ENCODE measurements at places on chromosomes 7 and 10.

- DNase-seq, result no peak
- H3K27me3 ChIP-seq, result no peaks in the 10 kb centered on the region
Observed at GRCh38 chr10:129526943-129527342, 59.9 kb downstream of the MGMT start.

GRCh38 chr7:95772298-95772770, at the start of gene DYNC1I1:
TSS of gene DYNC1I1 (plus strand) at chr7:95772554. CDS start at chr7:95804730, 32,176 bp downstream.
- H3K4me1 ChIP-seq, result no peaks in the 10 kb centered on the region
- no peak for DNase-seq

DNA sequence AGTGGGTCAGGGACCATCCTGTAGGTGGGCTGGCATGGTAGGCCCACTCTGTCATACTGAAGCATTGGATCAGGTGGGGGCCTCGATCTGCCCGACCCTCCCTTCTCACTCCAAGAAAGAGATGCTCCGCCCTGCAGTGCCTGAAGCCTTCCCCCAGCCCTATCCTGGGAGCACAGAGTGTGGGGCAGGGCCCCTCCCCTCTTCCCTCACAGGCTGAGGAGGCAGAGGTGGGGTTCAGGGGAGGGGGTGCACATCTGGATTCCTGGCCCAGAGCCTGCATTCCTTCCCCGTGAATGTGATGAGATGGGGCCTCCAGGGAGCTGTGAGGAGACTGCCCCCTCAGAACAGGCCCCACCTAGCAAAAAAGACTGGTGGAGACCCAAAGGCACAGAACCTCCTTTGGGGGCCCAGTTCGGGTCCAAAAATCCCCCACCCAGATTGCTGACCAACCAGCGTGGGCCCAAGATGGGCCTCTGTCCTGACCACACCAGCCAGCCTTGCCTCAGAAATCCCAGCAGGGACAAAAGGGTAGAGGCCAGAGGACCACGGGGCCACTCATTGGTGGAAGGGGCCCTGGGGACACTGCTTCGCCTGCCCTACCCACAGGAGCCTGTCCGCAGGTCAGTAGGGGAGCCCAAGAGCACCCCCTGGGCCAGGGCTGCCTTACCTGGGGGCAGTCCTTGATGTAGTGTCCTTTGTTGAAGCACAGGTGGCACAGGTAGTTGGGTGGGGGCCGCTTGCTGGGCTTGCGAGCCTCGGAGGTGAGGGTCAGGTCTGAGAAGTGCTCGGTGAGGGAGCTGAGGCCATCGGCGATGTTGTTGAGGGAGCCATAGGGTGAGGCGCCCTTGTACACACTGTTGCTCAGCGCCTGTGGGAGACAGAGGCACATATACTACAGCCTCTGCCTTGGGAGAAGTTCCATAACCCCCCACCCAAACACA, 13.3 kb downstream of the ZCCHC24 start:
- no peaks in the 10 kb centered on the region for H3K36me3 ChIP-seq
- no peak for DNase-seq
- peaks cover 7% of the 10 kb centered on the region for H3K4me1 ChIP-seq

GRCh38 chr10:34386921-34387320, 428.2 kb downstream of the PARD3 start:
- no peaks in the 10 kb centered on the region for H3K36me3 ChIP-seq
- H3K4me3 ChIP-seq, result no peak overlapping the region
- DNase-seq, result no peak
- H3K27ac ChIP-seq, result no peak overlapping the region
- peaks cover 6% of the 10 kb centered on the region for H3K4me1 ChIP-seq

DNA sequence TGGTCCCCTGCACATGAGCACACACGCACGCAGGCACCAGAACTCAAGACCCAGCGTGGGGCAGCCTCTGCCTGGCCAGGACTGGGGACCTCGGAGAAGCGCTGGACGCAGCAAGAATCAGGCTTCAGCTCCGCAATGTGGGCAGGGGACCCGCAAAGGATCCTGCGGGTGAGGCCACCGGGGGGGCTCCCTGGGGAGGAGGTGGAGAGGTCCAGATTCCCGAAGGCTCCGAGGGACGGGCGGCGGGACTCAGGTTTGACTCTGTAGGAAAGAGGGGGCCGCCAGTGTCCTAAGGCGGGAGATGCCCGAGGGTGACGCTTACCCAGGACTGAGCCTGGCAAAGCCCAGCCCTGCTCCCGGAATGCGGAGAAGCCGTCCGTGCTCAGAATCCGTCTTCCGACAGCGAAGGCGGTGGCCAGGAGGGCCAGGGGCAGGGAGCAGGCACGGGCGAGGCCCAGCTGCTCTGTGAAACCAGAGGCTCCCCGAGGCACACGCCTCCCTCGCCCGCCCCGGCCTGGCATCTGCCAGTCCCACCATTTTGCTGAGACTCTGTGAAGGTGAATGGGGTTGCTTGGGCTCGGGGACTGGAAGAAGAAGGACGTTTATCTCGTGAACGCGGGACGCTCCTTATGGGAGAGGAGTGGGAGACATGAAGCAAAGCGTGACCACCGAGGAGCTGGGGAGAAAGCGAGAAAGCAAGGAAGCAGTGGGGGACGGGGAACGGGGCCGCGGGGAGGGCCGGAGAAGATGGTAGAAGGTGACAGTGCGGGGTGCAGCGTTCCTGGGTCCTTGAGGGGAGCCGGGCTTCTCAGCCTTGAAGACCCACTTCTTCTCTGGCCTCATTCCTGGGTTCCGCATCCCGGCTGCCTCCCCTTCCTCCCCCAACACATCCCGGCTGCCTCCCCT, 489.2 kb downstream of the PTPRN2 start:
- H3K4me3 ChIP-seq, result no peak overlapping the region
- DNase-seq, result no peak
- no peaks in the 10 kb centered on the region for H3K4me1 ChIP-seq
- H3K27ac ChIP-seq, result no peak overlapping the region
- H3K27me3 ChIP-seq, result peaks cover 5% of the 10 kb centered on the region

GRCh38 chr10:74813381-74814259, 12.8 kb upstream of the KAT6B start:
- H3K4me3 ChIP-seq, result no peak overlapping the region
- H3K27me3 ChIP-seq, result no peaks in the 10 kb centered on the region
- no peaks in the 10 kb centered on the region for H3K4me1 ChIP-seq
- no peaks in the 10 kb centered on the region for H3K36me3 ChIP-seq

DNA sequence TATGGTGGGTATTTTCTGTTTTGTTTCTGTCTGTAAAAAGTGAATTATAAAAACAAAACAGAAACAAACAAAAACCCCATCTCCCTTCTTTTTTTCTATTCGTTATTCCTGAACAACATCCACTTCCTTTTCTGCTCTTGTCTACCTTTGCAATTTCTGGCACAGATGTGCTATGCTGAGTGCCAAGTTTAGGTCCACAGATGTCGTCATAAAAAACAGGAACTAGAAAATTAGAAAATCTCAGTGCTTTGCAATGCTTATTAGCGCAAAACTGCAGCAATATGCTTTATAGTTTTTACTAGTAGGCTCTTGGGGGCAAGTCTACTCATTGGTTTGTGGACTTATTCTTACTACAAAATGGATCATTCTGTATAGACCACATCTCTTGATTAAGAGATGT, 94.2 kb upstream of the PRKCQ start:
- H3K4me3 ChIP-seq, result no peak overlapping the region
- no peaks in the 10 kb centered on the region for H3K36me3 ChIP-seq

- H3K27ac ChIP-seq, result peak overlapping the region; percentile 63
- no peak for DNase-seq
- no peaks in the 10 kb centered on the region for H3K36me3 ChIP-seq
- H3K27me3 ChIP-seq, result no peaks in the 10 kb centered on the region
- no peak overlapping the region for H3K4me3 ChIP-seq
- peaks cover 21% of the 10 kb centered on the region for H3K4me1 ChIP-seq
Observed at GRCh38 chr10:69056129-69056528, 31.8 kb upstream of the SRGN start.

DNA sequence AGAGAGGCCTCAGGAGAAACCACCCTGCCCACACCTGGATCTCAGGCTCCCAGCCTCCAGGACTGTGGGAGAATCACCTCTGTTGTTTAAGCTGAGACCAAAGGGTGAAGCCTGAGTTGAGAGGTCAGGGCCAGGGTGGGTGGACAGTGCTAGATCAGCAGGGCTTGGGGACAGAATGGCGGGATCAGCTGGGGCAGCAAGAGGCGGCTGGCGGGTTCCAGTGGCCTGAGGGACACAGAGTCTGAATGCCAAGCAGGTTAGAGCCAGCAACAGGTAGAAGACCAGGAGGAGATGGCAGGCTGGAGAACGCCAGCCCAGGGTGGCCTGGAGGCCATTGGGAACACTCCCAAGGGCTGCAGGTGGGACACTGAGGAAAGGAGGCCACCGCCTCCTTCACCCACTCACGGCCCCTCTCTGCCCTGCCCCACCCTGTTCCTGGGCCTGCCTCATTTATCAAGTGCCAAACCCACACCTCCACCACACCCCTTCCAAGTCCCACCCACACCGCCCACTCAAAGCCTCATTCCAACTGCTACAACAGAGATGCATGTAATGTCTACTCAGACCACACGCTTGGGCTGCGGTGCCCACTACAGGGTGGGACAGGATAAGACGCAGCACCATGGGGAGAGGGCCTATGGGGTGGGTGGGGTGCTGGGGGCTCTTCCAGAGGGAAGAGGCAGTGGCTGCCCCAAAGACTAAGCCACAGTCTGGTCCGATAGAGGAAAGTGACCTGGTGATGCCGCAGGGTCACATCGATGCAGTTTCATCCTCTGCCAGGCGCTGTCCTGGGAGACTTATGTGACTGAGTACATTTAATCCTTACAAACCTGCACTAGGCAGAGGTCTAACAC, 173.9 kb downstream of the TNS3 start:
- no peak overlapping the region for H3K27ac ChIP-seq
- H3K4me1 ChIP-seq, result no peaks in the 10 kb centered on the region
- H3K27me3 ChIP-seq, result no peaks in the 10 kb centered on the region
- H3K4me3 ChIP-seq, result no peak overlapping the region

GRCh38 chr7:155701972-155702544, 57.6 kb downstream of the RBM33 start:
- no peaks in the 10 kb centered on the region for H3K27me3 ChIP-seq
- H3K36me3 ChIP-seq, result peaks cover 12% of the 10 kb centered on the region
- no peak overlapping the region for H3K27ac ChIP-seq
- peaks cover 31% of the 10 kb centered on the region for H3K4me1 ChIP-seq

DNA sequence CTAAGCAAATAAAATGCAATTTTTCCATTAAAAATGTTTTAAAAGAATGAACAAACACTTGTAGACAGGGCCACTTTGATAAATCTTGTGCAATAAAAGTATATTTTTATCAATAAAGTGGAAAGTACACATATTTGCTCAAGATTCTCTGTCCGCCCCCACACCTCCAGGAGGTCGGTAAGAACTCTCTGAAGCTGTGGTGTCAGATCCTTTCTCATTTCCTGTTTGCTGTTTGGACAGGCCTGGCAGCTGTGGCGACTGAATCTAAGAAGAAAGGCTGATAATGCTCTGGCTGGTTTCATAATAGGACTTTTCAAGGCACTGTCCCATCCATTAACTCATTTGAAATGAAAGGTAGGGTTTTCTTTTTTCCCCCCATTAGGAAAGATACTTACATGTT, 15.3 kb upstream of the ASB4 start:
- no peak for DNase-seq
- no peaks in the 10 kb centered on the region for H3K4me1 ChIP-seq
- H3K27ac ChIP-seq, result no peak overlapping the region
- no peak overlapping the region for H3K4me3 ChIP-seq
- H3K36me3 ChIP-seq, result no peaks in the 10 kb centered on the region
- H3K27me3 ChIP-seq, result peaks cover 10% of the 10 kb centered on the region

DNA sequence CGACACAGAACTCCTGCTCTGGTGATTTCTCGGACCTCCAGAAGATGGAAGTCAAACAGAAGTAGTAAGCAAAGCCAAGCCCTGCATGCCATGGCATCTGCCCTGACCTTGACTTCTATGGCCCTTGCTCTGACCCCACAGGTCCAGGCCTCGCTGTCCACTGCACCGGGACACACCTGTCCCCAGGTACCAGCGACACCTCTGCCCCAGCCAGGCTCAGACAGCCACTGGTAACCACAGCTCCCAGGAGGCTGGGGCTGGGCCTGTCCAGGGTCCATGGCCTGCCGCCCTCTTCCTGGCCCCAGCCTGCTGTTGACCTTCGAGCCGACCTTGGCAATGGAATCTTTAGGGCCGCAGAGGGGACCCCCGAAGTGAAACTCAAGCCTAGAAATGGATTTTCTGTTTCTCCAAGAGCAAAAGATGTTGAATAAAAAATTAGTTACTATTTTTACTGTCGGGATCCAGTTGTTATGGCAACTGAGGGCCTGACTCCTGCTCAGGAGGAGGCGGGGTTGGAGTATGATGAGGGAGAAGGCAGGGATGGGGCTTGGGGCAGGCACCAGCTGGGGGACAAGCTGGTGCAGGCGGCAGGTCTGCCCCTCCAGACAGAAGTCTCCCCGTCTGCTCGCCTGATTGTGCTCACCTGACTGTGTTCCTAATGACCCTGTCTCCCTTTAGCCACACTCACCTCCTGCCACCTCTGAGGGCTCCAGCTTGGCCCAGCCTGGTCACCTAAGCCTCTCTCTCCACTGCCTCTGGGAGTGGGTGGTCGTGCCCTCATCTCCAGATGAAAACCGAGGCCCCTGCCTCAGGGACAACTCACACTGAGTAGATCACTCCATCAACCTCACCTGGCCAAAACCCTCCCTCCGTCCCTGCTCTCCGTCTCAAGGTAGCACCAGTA, 4.1 kb upstream of the MMD2 start:
- H3K27ac ChIP-seq, result no peak overlapping the region
- H3K36me3 ChIP-seq, result peaks cover 2% of the 10 kb centered on the region
- no peak overlapping the region for H3K4me3 ChIP-seq
- peaks cover 34% of the 10 kb centered on the region for H3K27me3 ChIP-seq
- H3K4me1 ChIP-seq, result peaks cover 6% of the 10 kb centered on the region

DNA sequence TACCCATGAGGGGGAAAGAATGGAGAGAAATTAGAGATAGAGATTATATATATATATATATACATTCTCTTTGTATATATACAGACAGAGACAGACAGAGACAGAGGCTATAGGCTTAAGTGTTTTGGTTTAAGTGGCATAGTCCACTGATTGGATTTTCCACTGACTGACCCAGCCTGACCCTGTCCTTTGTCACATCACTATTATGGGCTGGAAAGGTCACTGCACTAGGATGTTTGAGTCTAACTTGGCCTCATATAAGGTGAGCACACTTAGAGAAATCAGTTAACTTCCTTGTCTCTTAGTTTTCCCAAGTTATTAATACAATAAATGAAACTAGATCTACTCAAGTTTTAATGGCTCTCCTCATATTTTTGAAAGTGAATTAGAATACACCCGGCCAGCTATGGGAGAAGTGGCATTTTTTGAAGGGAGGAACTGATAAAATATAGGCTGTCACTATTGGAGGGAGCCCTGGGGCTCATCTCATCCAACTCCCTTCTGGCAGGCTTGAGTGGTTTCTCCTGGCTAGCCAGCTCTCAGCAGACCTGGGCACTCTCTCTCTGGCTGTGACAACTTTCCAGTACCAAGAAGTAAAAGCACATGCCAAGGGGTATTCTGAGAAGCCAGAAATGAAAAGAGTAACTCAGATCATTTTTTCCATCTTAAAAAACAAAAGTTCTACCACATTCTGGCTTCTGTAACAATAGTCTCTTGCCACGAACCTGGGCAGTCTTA, 455.6 kb upstream of the ANKRD30A start:
- DNase-seq, result no peak
- H3K4me3 ChIP-seq, result no peak overlapping the region

GRCh38 chr7:118182593-118183427, 1.2 kb upstream of the LSM8 start:
- peaks cover 6% of the 10 kb centered on the region for H3K36me3 ChIP-seq
- peaks cover 26% of the 10 kb centered on the region for H3K4me1 ChIP-seq
- DNase-seq, result no peak

GRCh38 chr10:121526135-121526790, 72.0 kb downstream of the FGFR2 start:
- H3K27ac ChIP-seq, result no peak overlapping the region
- H3K27me3 ChIP-seq, result no peaks in the 10 kb centered on the region
- no peaks in the 10 kb centered on the region for H3K36me3 ChIP-seq
- peaks cover 2% of the 10 kb centered on the region for H3K4me1 ChIP-seq
- no peak overlapping the region for H3K4me3 ChIP-seq

All from T-helper 17 cell (primary cell).